Naive thymus-derived CD4-positive, alpha-beta T cell (primary cell): ENCODE measurements at places on chromosomes 12 and 14. TPM values are rescaled to one million over a fixed set of nuclear protein-coding genes. Genes with fewer than 3 reads are reported as not detected.

GRCh38 chr14:100899884-100900771 lies 3.4 kb downstream of the RTL1 start:
- DNase-seq: no peak

- no peak for DNase-seq
These were observed 595.1 kb upstream of the ATP2B1 start for GRCh38 chr12:90303771-90304170.

DNA sequence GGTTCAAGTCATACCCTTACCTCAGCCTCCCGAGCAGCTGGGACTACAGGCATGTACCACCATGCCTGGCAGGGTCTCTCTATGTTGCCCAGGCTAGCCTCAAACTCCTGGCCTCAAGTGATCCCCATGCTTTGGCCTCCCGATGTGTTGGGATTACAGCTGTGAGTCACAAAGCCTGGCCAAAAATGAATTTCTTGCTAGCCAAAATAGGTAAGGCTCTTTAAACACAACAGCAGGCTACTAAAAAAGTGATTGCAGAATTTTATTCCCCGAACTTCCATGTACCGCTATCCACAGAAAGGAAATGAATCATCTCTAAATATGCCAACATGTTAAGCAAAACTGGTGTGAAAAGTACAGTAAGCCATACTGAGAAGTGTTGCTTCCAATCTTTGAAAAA lies 50.6 kb downstream of the WDHD1 start:
- DNase-seq: no peak

DNA sequence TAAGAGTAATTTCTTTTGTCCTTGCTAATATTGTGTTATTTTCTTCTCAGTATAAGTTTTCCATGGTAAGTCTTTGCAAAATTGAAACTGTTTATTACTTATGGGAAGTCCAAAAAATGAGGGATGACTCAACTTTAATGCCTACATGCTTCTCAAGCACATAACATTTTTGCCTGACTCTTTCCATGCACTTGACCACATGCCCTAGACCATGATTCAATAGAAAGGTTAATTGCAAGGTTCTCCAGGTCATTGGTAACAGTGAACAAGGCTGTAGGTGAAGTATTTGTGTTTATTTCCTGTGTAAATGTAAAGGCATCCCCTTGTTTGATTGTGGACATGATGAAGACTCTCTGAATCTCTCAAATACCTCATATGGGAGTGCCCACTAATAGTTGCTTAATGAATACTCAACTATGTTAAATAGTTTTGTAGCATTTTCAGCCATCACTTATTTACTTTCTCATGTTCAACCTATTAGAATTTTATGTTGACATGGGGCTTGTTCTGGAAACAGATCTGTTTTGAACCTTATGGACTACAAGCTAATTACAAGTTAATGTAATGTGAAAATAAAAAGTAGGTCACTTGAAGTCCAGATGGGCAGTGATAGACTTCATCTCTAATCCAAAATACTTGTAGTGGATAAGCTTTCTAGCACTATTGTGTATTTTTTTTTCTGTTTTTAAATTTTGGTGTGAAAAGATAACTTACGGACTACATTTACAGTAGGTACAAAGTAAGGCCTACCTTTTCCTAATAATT lies 131.7 kb downstream of the TMTC2 start:
- no peak for DNase-seq

GRCh38 chr12:18267427-18268099 lies 6.2 kb downstream of the PIK3C2G start:
- DNase-seq: no peak

- no peak for DNase-seq
These were observed 67.8 kb downstream of the GALNT8 start for GRCh38 chr12:4787965-4788364.

DNA sequence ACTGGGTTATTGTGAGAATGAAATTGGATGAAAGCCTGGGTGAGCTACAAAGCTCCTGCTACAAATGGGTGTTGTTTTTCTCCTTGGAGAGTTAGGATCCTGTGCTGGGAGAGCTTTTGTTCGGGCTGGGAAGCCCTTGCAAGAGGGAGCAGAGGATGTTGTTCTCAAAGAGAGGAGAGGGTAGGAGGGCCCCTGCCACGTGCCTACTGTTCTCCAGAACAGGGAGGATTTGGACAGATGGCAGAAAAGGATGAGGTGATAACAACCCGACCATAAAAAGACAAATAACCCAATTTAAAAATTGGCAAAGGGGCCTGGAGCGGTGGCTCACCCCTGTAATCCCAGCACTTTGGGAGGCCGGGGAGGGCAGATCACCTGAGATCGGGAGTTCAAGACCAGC lies 68.8 kb downstream of the GALNT16 start:
- DNase-seq: no peak

DNA sequence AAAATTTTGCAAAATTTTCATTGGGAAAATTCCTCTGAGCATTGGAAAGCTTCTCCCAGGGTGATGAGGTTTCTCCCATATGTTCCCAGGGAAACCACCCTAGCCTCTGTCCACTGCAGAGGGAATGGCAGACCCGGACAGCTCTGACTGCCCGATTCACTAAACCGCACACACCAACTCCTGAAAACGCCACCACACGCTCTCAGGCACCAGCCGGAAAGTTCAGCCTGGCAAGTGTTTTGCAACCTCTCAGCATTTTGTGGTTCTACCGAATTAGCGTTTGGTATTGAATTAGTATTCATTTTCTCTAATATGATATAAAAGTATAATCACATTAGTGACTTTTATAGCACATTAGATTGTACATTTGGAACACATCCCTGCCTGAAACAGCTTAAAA lies 213.4 kb downstream of the PHETA1 start:
- DNase-seq: no peak

DNA sequence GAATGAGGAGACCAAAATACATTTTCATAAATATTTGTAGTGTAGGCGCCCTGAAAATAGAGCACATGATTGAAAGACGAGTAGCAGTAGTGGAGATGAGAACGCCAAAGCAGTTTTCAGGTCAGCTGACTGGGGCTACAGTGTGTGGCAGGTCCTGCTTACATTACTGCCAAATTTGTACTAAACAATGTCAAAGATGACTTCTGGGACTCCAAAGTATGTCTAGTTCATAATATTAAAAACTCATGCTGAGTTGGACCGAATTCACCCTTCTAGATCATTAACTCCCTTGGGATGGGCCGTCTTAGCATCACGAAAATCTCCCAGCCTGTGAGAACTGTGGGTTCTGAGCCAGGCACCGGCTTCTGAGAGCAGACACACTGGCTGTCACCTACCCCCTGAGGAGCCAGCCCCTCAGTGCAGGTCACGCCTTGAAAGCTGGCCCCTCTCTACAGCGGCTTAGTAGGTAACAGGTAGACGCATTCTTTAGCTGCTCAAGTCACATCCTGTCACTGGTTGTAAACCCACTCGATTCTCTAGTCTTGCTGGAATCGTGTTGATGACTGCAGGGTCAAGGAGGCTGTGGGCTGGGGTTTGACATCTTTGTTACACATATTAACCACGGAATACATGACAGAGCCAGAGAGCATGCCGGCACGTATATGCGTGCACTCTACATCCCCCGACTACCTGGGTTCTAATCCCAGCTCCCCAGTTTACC lies 210.4 kb downstream of the ETV6 start:
- DNase-seq: no peak

DNA sequence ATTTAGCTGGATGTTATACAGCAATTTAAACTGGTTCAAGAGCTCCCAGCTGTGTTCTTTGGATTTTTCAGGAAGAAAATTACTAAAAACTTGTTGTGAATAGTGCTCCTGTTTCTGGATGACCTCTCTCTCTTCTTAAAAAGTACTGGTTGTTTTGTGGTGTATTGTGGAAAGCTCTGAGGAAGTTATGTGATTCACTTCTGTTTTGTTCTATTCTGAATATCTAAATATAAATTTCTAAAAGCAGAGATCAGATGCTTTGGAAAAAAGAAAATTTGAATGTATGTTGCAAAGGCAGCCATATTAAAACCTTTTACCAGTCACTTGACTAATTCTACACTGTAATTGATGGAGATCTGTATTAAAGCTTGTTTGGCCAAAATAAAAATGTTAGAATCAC lies 3.4 kb upstream of the C3AR1 start:
- DNase-seq: no peak

DNA sequence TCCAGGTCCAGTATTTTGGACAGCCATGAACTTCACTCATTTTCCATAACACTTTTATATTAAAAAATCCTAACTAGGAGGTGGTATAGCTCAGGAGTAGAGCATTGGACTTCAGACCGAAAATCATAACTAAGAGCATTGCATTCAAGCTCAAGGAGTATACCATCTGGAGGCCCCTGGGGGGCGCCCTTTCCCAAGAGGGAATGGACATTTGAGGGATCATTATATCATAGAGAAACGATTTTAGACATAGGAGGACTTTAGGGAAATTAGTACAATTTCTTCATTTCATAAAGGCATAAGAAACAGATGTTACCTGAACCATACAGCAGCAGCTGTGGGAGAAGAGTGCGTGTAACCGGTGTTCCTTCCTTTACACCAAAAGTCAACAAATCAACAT lies 5.2 kb upstream of the ATG14 start:
- no peak for DNase-seq

- DNase-seq: no peak
These were observed 94.2 kb upstream of the TBX5 start for GRCh38 chr12:114500131-114500530.

- no peak for DNase-seq
These were observed 218.1 kb downstream of the APAF1 start for GRCh38 chr12:98863167-98863566.

DNA sequence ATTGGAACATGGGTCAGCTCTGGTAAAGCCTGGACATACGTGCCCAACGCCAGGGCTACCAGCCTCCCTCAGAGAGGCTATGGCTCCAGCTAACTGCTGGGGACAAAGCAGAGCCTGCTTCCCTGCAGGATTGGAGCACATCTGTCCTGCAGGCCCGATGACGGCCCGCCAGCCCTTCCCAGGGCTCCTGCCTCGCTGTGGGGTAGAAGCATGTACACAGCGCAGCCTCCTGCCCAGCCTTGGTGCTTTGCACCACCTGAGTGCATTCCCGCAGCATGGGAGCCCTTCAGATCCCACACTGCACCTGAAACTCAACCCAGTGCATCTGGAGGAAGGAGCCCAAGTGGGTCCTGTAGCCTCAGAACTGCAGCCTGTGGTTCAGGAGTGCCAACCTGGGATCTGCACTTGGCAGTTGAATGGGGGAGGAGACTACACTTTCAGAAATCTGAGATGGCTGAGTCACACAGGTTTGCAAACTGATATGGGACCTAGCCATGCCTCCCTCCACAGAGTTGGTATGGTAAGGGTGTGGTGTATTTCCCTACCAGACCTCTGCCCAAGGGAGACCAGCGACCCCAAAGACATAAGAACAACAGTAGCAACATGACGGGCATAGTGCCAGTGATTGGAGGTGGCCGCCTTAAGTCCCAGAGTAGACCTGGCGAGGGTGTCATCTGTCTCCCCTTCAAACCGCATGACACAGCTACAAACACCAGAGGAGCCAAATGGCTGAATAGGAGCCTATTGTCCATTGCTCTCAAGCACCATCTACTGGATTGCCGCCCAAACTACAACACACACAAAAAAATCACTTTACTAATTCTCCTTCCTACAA lies 273.9 kb upstream of the MIS18BP1 start:
- no peak for DNase-seq

DNA sequence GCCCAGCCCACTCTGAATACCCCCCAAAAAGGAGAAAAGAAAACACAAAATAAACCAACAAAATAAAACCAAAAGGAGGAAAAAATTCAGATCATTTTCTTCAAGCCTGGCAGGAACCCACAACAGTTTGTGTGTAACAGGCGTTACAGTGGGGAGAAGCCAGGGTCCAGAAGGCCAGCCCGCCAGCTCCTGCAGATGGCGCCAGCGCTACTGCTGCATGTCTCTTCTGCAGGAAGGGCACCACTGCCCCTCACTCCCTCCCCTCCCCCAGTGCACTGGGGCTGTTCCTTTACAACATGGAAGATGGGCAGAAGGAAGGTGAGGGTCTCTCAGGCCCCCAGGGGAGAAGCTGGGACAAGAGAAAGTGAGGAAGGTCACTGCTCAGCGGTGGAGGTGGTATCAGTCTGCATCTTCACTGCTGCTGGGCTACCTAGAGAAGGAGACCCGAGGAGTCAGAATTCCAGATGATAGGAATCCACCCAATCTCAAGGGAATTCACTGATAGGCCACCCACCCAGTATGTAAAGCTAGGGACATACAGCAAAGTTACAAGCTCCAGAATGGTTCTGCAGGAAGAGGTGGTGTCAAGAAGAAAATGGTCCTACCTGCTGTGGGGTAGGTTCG lies 2.3 kb upstream of the NOP2 start:
- DNase-seq: no peak

DNA sequence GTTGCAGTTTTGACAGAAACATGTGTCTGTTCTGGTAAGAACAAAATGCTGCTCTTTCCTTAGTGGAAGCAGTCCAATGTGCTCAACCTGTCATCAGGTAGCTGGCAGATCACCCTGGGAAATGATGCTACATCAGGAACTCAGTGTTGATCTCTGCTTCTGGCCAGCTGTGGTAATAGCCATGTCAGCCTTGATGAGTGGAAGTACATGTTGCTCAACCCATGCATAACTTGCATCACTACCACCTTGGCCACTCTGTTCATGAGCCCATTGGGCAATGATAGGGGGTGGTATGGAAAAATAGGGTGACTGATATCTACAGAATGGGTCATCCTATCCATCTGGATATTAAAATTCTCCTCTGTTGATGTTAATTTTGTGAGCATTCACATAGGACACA lies 411.0 kb downstream of the C12orf50 start:
- DNase-seq: no peak

KIF26A gene
- 0.17 TPM for total RNA-seq

OLR1 gene
- not detected in 2 replicates for total RNA-seq

PPM1H gene
- total RNA-seq: 0.34 TPM

KRT3 gene
- not detected in 2 replicates for total RNA-seq

HEBP1 gene
- total RNA-seq: 12.8 TPM

RHOJ gene
- total RNA-seq: not detected
